SK-MEL-5 (cell line): ENCODE measurements at places on chromosomes 7 and 10.
A peak's percentile ranks its signal among the peaks of the same experiment; 100 is the strongest.

- peak; percentile 84 for DNase-seq
Measured at GRCh38 chr10:95755511-95756004, 405 bp upstream of the ENTPD1 start.

DNA sequence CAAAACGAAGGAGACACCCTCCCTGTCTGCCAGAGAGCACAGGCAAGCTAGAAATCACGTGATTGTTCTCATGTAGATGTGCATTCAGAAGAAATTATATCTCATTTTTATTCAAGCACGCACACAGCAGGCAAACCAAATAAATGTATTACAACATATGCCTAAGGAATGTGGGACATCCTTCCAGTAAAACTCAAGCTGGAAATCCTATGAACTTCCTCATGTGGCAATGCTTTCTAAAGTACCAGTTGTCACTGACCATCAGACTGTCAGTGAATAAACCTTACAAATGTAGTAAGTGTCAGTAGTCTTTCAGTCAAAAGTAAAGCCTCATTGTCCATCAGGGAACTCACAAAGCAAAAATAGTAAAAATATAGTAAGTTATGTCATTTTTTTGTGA, 350.1 kb upstream of the POM121L12 start:
- no peak for DNase-seq

GRCh38 chr7:86950360-86950759, 109.1 kb downstream of the ELAPOR2 start:
- DNase-seq: no peak

DNA sequence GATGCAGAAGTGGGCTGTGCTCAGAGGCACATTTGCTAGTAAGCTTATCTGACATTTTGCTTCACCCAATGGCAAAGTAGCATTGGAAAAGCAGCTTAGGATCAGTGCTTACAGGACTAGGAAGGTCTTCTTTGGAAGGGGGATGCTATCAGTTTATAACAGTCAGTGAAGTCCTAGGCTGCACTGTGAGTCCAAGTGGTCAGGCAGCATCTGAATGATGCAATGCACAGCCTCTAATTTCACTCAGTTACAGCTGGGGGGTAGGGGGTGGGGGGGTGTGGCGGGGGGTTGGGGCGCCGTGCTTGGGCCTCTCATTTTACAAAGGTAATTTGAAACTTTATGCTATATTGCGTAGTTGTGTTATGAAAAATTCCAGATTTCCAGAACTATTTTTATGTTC, 652.3 kb upstream of the MGMT start:
- no peak for DNase-seq

GRCh38 chr7:69633122-69633831, 35.0 kb downstream of the AUTS2 start:
- no peak for DNase-seq

- no peak for DNase-seq
Measured at GRCh38 chr7:21939136-21939857, 6.4 kb downstream of the CDCA7L start.

DNA sequence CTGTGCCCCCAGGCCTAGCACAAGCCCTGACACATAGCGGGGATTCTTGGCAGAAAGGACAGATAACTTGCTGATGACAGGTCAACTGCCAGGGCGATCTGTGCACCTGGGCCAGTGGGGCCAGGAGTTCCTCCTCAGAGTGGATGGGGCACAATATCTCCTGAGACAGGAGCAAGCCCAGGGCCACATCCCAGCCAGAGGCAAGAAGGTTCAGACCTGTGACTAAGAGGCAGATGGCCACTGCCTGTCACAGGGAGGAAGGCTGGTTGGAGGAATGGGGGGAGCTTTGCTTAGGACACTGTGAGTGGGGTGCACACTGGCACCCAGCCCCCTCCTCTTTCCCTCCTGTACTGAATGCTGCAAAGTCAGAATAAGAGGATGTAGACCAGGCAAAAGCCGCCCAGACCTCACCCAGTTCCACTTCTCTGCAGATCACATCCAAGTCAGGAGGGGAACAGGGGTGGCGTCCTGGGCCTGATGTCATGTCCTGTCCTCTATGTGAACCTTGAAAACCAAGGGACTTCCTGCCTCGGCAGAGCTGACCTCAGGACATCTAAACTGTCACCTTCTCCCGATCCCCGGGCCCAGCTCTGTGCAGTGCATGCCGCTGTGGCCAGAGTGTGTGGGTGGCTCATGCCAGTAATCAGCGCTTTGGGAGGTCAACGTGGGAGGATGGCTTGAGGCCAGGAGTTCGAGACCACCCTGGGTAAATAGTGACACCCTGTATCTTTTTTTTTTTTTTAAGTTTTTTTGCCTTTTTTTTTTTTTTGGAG, 1.3 kb downstream of the GUSB start:
- DNase-seq: peak; percentile 24

GRCh38 chr7:150716939-150717338, 526 bp downstream of the GIMAP1 start:
- no peak for DNase-seq

GRCh38 chr7:55557666-55558188, 14.6 kb downstream of the VOPP1 start:
- no peak for DNase-seq

DNA sequence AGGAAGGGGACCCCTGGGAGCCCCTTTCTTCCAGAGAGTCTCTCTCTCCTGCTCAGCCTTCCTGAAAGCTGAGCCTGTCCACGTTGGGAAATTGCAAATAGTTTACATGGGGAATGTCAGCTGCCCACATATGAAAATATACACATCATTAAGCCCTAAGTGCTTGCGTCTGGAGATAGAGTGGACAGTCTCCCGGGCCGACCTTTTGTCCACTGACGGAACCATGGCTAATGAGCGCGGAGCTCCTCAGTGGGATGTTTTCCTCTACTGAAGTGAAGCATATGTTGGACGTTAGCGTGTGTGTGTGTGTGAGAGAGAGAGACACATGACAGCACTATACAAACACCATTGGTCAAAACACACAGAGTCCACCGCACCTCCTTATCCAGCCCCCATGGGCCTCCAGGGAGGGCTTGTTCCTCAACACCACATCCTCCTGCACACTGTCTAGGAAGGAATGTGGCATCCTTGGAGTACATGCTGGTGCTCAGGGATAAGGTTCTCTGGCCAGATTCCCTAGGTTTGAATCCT, 128.4 kb downstream of the RGS10 start:
- no peak for DNase-seq

DNA sequence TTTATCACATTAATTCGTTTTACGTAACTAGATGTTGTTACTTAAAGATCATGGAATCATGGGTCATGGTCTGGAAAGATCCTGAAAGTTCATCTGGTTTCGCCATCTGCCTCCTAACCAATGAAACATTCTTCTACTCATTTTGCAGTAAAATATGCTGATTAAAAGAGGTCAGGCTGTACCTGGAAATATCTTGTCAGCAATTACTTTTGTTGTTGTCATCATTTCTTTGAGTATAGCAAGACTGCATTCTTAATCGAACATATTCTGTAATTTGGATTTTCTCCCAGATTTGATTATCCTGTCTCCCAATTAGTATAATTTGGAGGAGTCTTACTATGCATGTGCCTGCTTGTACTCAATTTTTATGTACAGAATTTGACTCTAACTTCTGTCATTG, 833.7 kb downstream of the GRM8 start:
- no peak for DNase-seq

- no peak for DNase-seq
Measured at GRCh38 chr7:141630621-141631020, 71.3 kb downstream of the DENND11 start.

DNA sequence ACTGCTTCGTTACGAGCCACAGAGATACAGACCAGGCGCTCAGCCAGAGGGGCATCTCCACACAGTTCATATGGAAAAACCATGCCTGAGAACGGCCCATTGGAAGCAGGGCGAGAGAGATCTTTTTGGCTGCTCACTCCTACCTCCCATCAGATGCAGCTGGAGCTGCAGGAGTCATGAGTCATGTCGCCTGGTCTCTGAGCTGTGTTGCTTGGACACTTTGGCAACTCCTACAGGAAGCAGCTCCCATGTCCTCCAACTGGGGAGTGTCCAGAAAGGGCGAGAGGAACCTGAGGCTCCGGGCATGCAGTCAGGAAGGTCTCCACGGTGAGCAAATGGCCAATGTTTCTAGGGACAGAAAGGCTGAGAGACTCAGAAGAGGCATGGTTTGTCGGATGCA, 24.9 kb downstream of the INSIG1 start:
- DNase-seq: no peak

GRCh38 chr7:54773472-54774399, 14.7 kb upstream of the SEC61G start:
- peak; percentile 94 for DNase-seq

DNA sequence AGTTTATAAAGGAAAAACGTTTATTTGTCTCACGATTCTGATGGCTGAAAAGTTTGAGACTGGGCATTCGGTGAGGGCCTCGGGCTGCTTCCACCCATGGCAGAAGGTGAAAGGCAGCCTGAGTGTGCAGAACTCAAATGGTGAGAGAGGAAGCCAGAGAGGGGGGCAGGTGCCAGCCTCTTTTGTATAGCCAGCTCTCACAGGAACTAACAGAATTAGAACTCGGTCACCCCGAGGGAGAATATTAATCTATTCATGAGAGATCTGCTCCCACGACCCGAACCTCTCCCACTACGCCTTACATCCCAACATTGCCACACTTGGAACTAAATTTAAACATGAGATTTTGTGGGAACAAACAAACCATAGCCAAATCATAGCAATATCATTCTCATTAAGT, 112.6 kb downstream of the ZPBP start:
- no peak for DNase-seq

- DNase-seq: peak; percentile 69
Measured at GRCh38 chr7:157228864-157229422, 90.2 kb downstream of the UBE3C start.

GRCh38 chr7:17013204-17013603, 131.4 kb upstream of the AGR3 start:
- DNase-seq: no peak

- DNase-seq: no peak
Measured at GRCh38 chr7:99666013-99666395, 13.8 kb downstream of the CYP3A5 start.
